ENCODE measurements at places on chromosomes 1 and 21. TPM values are rescaled to one million over a fixed set of nuclear protein-coding genes. Genes with fewer than 3 reads are reported as not detected.

The LCE3D gene
- total RNA-seq = not detected

The ALG14 gene
- total RNA-seq = 1.5 TPM

The MROH9 gene
- not detected for total RNA-seq

The RGS16 gene
- total RNA-seq = 23.4 TPM

The TTC39A gene
- not detected for total RNA-seq

The GABPB2 gene
- total RNA-seq = 9.9 TPM

The PATJ gene
- total RNA-seq = 56.6 TPM

The CFHR4 gene
- total RNA-seq = not detected

The SPRR5 gene
- total RNA-seq = not detected

The SERPINC1 gene
- not detected for total RNA-seq

The HLX gene
- total RNA-seq = 0.26 TPM

The SNIP1 gene
- total RNA-seq = 51.1 TPM

The TRIM67 gene
- total RNA-seq = not detected

The RERE gene
- total RNA-seq = 102 TPM

The DCST1 gene
- 0.57 TPM for total RNA-seq

The RGL1 gene
- total RNA-seq = 1.0 TPM

The FCAMR gene
- total RNA-seq = not detected

The RBP7 gene
- not detected for total RNA-seq

The LDLRAD2 gene
- not detected for total RNA-seq

The ZNF593OS gene
- total RNA-seq = not detected

The KCNE2 gene
- total RNA-seq = not detected
